Smooth muscle cell of the brain vasculature (primary cell): ENCODE measurements at places on chromosomes 13 and 19.
A peak's percentile ranks its signal among the peaks of the same experiment; 100 is the strongest.

GRCh38 chr19:46115396-46116106 is 8.9 kb downstream of the IGFL3 start:
- no peak for DNase-seq

DNA sequence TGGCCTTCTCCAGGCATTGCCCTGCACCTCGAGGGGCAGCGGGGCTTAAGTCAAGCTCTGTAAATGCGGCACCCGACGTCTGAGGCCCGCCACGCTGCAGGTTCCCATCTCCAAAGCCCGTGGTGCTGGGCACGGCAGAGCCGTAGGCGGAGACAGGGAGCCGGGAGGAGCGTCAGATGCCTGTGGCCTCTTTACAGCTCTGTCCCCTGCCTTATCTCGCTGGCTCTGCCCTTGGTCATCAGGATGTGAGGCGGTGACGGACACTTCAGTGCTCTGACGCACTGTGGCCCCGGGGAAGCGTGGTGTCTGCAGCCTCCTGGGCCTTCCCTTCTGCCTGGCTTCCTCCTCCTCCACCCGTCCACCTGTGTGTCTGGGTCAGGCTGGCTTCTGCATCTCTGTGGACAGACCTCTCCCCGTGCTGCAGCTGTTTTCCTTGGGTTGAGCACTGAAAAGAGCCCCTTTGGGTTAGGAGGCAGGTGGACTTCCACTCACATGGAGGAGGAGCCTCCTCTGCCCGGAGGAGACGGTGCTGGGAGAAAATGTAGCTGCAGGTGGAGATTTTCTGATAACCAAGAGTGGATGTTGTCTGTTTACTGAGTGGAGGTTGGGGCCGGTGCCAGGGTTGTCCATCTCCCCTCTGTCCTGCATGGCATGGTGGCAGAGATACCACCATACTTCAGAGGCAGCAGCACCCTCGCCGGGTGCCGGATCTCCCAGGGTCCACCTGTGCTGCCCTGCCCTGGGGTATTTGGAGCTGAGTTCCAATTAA is 14.6 kb downstream of the MCF2L start:
- no peak for DNase-seq

DNA sequence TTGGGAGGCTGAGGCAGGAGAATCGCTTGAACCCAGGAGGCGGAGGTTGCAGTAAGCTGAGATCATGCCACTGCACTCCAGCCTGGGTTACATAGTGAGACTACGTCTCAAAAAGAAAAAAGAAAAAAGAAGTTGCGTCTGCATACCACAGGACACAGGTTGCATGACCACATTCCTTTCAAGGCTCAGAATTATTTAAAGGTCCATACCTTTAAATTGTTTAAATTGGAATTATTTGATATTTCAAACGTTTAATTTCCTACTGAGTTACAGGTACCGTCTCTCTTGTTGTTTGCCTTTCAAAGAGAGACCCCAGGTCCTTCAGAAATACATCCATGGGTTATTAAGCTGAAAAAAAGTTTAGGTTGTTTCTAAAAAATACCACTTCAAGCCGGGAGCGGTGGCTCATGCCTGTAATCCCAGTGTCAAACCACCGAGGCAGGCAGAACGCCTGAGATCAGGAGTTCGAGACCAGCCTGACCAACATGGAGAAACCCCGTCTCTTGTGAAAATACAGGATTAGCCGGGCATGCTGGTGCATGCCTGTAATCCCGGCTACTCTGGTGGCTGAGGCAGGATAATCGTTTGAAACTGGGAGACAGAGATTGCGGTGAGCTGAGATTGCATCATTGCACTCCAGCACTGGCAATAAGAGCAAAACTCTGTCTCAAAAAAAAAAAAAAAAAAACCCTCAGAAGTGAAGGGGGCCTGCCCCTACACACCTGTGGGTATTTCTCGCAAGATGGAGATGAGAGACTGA is 18.6 kb downstream of the ZNF816 start:
- DNase-seq = no peak

GRCh38 chr13:80469853-80470381 is 129.0 kb upstream of the SPRY2 start:
- DNase-seq = peak; percentile 44

DNA sequence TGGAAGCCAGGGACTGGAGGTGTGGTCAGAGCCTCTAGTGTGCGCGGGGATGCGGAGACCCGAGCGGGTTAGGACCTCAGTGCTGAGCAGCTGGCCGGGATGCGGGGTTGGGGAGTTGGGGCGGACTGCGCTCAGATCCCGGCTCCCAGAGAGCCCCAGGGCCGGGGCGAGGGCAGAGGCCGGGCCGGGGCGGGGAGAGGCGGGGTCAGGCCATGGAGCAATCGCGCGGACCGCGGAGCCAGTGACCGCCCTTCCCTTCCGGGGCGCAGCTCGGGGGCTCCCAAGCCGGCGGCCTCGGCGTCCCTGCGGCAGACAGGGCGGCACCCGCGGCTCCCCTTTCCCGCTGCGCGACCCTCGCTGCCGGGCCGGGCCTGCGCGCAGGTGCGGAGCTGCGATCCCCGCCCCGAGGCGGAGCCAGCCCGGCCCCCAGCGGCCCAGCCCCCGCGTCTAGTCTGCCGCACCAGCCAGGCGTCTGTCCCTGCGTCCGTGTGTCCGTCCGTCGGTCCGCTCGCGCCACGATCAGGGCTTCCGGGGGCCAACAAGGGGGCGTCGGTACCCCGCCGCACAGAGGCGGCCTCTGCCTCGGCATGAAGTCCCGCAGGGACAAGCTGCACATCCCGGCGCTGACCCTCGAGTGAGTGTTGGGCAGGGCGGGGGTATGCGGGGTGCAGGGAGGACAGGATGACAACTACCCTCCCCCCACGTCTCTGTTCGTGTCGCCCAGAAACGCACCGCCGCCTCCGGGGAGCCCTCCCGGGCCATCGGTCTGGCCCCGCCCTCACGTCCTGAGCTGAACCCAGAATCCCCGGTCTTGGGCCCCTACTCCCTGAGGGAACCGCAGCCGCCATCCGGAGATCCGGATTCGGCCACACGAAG is 12.4 kb downstream of the MAST3 start:
- no peak for DNase-seq

DNA sequence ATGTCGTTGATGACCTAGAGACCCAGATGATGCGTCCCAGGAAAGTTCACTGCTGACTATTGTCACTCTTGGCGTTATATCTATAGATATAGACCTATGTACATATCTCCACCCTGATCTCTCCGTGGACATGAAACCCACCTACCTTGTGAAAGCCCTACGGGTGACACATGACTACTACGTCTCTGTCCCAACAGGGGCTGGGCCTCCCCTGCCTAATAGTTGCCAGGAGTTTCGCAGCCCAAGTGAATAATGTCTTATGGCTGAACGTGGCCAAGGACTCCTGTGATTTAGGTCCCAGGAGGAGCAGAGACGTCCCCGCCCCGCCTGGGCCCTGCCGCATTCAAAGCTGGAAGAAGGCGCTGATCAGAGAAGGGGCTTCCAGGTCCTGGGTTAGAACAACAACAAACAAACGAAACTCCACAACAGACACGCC is 4.9 kb upstream of the POU4F1 start:
- no peak for DNase-seq

DNA sequence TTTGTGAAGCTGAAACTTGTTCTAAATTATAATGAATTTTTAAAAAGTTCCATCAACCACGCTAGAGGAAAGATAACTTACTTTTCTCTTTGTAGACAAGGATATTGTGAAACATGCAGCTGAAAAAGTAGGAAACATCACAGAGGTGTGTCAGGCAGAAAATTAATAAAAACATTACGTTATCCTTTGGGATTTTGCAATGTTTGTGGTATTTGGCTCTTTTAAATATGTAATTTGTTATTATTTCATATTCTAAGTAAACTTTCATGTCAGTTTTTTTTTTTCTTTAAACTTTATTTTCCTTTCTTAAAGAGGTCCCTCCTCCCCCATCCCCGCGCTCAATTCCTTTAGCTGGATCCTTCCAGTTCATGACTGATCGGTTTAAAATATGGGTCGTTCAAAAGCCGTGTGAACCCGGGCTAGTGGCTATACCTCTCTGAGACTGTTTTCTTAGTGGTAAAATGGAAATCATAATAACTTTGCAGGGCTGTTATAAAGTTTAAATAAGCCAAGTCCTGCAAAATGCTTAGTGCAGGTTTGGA is 740 bp upstream of the CCDC61 start:
- no peak for DNase-seq

DNA sequence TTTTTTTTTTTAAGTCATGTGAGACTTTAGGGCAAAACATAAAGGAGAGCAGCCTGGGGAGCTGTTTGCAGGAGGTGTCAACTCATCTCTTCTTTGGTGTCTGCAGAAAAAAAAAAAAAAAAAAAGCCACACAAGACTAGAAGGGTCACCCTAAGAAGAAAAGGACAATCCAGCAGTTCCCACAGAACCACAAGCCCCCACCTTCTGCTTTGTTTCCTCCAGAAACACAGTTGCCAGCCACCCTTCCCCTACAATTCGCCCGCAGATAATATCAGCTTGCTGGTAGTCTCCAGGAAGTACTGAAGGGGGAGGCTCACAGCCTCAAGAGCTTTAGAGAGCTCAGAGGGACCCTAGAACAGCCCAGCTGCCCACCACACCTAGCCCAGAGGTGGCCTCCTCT is 22.3 kb upstream of the ZBTB7A start:
- no peak for DNase-seq

- DNase-seq = no peak
Observed at GRCh38 chr13:36549755-36550154, 117.5 kb downstream of the CCNA1 start.

DNA sequence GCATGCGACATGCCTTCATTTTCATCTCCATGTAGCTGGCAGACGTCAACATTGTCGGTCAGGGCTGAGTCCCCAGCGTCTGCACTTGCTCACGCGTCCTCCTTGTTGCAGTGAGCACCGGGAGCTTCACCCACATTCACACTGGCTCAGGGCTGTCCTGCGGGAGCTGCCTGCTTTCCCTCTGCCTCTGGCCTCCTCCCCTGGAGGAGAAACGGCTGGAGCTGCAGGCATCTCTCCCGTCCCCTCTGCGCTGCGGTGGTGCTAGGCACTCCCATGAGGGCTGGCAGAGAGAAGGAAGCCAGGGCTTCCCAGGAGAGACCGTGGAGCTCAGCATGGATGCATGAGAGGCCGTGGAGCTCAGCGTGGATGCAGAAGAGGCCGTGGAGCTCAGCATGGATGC is 18.4 kb upstream of the TMEM255B start:
- no peak for DNase-seq

DNA sequence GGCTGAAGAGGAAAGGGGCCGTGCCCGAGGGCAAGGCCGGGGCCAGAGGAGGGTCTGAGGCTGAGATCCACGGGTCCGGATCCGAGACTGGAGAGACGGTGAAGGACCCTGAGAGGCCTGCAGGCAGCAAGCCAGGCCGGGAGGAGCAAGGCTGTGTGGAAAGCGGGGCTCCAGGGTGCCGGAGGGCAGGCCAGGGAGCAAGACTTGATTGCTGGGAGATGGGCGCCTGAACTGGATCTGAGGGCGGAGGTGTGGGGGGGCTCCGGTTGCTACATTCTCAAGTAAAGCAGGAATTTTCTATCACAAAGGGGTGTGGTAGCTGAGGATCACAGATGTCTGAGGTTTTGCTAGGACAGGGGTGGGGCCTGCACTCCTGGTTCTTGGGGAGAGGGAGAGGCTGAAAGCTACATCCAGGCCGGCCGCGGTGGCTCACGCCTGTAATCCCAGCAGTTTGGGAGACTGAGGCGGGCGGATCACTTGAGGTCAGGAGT is 3.8 kb downstream of the MAMSTR start:
- DNase-seq = no peak

DNA sequence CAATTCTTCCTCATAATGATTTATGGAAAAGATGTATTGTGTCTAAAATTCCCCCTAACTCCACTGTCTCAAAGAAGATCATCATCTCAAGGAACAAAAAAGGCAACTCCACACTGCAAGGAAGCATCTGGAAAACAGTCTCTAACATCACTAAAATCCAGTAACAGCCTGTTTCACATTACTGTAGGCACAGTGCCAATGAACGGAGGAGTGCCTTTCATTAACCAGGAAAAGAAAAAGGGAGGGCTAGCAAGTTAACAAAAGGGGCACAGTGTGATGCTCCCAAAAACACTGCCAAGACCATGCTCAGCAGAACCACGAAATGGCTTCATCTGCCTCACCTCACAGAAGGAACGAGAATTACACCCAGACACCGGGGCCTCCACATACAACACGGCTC is 8.5 kb downstream of the TMTC4 start:
- no peak for DNase-seq

- no peak for DNase-seq
Observed at GRCh38 chr19:15072930-15073647, 8.9 kb upstream of the OR1I1 start.

DNA sequence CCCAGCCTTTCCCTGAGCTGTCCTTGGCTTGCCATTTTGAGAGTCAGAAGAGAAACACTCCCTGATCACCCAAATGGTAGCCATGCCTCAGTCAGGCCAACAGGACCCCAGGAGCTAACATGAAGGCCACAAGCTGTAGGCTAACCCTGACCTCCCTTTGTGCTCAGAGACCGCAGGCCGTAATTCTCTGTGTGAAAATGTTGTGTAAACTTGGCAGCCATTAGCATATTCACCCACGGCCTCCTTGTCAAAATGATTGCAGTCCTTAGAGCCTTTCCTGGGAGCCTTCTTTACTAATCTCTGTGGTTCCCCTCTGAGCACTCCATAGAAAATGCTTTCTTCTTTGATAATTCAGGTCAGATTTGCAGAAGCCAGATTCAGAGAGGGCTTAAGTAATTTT is 418.9 kb downstream of the COG6 start:
- DNase-seq = no peak

DNA sequence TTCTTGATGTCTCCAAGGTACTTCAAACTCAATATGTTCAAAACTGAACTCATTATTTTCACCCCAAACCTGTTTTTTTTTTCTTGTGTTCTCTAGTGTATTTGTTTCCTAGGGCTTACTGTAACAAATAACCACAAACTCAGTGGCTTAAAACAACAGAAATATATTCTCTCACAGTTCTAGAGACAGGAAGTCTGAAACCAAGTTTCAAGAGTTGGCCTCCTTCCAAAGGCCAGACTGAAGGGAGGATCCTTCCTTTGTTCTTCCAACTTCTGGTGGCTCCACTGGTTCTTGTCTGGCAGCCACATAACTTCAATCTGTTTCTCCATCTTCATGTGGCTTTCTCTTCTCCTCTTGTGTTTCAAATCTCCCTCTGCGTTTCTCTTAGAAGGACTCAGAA is 62.0 kb upstream of the PDCD5 start:
- no peak for DNase-seq

DNA sequence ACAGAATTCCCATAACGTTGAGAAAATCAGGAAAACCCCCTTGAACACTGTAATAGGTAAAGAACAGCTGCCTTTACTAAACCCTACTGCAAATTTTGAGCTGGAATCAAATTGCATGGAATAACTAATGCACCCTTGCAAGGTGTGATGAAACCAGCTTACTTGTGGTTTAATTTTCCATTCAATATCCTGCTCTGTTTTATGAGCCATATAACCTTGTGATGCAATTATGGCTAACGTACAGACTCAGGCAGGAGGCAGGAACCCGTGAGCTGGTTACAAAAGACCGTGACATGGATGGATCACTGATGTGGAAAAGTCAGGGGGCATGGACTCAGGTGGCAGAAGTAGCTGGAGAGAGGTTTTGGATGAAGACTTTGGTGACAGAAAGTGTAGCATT is 438.6 kb downstream of the COG6 start:
- DNase-seq = no peak

GRCh38 chr13:35025314-35025713 is 83.2 kb downstream of the NBEA start:
- DNase-seq = no peak

GRCh38 chr19:19661141-19661674 is 2.3 kb downstream of the ATP13A1 start:
- no peak for DNase-seq

GRCh38 chr19:11125994-11126685 is 29.4 kb downstream of the SPC24 start:
- no peak for DNase-seq
